Right kidney (tissue), 9 donors: ENCODE measurements at places on chromosomes 3 and 15.

- no peak for DNase-seq
These were observed 371.2 kb upstream of the WNT5A start for GRCh38 chr3:55858302-55858701.

DNA sequence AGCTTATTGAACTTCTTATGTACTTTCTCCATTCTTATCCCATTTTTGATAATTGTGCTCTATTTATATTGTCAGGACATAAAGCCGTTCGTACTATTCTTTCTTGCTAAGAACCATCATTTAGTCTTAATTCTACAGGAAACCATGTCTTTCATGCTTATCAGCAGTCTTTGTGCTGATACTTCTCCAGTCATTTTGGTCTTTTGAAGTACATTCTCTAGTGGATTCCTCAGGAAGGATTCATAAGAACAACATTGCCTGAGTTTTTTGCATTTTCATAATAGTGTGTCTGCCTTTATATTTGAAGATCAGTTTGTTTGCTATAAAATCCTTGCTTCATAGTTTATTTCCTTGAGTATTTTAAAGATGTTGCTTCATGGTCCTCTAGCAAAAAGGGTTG lies 126.6 kb upstream of the NEO1 start:
- DNase-seq = no peak

- no peak for DNase-seq
These were observed 122.6 kb upstream of the ATP2B2 start for GRCh38 chr3:10627884-10628572.

DNA sequence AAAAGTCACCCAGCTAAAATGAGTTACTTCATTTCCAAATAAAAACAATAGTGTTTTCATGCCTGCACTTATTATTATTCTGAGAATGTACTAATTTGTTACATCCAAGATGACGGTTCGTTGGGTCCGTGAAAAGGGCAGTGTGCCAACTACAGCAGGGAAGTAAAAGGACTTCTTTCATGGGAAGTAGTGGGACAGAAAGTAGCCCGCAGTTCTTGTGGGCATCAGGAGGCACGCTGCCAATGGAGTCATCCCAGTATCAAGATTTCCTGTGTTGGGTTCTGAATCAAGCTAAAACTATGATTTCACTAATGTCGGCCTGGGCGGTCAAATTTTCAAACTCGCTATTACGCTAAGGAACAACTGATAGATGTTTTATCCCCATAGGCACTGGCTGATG lies 254.5 kb upstream of the SOX2 start:
- no peak for DNase-seq

DNA sequence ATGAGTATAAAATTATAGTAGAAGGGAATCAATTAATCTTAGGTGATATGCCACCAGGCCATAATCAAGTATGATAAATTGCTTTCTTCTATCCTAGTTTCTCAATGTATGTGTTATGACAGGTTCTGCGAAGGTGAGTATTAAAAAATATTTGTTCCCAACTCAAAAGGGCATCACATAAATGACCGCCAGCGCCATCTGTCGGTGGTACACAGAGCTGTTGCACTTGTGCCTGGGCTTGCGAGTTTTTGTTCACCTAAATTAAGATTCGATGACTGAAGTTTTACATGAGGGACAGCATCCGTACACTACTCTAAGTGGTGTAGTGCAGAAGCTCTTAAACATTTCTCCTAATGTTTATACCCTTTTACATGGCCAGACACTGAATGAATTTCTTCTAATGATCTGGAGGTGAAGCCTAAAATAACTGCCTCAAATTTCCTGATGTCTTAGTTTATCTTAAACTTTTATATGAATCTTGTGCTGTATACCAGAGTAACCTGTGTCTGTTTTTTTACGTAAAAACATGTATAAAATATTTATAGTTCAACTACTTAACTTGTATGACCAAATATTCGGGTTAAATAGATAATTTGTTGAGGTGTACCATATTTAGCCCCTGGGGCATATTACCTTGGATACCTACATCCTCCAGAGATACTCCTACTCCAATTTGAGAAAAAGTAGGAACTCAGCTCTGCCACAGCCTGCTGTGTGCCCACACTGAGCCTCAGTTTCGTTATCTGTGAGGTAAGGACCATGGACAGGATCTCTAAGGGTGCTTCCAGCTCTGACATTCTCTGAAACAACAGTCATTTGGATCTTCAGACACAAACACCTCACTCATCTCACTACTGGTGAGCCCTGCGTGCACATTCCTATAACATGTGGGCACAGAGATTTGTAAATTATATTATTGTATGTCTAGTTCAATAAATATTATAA lies 365.6 kb downstream of the MAGI1 start:
- DNase-seq = peak; percentile 7

- DNase-seq = no peak
These were observed 841 bp downstream of the POGLUT1 start for GRCh38 chr3:119469418-119470189.

DNA sequence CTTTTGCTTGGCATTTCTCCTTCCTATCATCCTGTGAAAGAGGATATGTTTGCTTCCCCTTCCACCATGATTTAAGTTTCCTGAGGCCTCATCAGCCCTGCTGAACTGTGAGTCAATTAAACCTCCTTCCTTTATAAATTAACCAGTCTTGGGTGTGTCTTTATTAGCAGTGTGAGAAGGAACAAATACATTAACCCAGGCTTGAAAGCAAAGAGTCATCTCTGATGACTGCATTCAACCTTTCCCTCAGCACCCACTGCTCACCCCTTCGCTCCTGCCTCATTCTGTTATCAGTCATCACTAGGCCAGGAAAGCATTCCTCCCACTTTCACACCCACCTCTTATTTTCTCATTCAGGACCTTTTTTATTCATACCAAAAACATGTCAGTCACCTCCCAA lies 59.6 kb upstream of the CASR start:
- DNase-seq = no peak

DNA sequence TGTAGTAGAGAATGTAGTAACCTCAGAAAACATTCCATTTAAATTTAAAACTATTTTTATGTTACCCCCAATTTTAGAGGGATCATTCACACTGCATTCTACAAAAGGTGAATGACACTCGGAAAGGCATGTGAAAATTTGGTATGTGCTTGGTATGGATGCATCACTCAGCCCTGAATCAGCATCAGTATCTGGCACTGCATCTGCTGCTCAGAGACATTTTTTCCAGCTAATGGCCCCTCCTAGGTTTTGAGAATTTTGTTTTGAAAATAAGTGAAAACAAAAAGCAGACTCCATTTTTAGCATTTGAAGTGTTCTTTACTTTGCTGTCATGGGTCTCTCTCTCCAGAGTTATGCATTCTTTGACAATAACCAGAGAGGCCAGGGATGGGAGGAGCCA lies 15.6 kb upstream of the WWTR1 start:
- DNase-seq = no peak

- DNase-seq = no peak
These were observed 12.4 kb downstream of the ISG20 start for GRCh38 chr15:88651136-88651732.

GRCh38 chr15:25862071-25862471 lies 1.1 kb downstream of the ATP10A start:
- peak; percentile 44 for DNase-seq

GRCh38 chr3:116034086-116034485 lies 410.8 kb downstream of the GAP43 start:
- no peak for DNase-seq

DNA sequence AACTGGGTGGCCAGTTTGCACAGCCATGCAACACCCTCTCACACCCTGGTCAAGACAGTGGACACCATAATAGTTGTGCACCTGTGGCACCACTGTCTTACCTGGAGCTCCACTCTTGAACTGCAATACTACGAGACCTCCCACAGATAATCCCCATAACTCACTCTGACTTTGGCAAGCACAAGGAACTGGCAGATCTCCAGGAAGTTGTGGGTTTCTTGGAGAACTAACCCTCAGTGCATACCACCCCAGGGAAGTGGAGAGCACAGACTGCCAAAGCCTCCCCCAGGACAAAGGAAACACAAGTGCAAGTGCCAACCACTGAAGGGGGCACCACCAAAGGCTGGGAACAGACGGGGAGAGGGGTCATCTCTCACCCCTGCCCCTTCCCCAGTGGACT lies 318.6 kb downstream of the SUCLG2 start:
- DNase-seq = no peak

- no peak for DNase-seq
These were observed 39.0 kb downstream of the CD200R1L start for GRCh38 chr3:112807685-112808084.

GRCh38 chr3:38555926-38556325 lies 59.8 kb downstream of the EXOG start:
- no peak for DNase-seq

DNA sequence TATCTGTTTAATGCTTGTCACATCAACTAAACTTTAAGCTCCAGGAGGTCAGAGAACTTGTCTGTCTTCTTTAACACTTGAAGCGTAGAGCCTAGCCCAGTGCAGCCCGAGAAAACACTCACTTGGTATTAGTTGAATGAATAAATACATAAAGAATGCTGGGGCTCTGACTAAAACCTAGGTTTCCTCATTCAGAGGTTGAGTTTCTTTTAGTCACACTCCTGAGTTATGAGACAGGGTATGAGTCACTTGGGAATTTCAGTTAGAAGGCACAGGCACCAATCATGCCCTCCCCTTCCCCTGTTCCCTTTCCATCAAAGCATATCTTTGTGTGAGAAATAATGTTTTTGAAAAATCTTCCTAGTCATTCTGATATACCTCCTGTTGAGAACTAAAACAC lies 589.8 kb upstream of the DPPA4 start:
- no peak for DNase-seq

- no peak for DNase-seq
These were observed 16.3 kb upstream of the TRPM7 start for GRCh38 chr15:50702762-50703334.

DNA sequence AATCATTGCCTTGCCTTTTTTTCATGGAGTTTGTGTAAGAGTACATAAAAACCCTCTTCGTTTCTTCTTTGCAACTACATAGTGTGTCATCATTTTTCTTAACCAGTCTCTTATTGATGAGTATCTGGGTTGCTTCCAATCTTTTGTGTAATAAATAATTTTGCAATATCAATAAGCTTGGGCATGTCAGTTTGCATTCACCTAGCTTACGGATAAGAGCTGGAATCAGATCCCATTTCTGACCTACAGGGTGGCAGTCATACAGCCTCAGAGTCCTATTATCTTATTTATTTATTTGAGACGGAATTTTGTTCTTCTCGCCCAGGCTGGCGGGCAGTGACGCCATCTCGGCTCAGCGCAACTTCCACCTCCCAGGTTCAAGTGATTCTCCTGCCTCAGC lies 18.3 kb downstream of the ANP32A start:
- DNase-seq = no peak

GRCh38 chr3:22886439-22887068 lies 316.6 kb upstream of the UBE2E2 start:
- no peak for DNase-seq

DNA sequence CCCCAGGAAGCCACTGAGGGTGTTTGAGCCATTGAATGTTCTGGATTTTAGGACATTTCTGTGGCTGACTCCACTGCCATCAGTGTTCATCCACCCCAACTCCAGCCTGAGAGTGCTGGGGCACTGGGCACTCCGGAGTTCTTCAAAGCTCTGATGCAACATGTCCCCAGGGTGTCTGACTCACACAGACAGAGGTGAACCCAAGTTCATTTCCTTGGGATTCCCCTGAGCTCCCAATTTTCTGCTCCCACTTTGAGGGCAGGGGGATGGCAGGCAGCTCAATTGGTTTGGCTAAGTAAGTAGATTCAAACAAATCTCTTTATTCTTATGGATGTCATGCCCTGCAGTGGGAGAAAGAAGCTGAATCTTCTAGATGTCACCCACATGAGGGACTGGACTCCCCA lies 2.2 kb downstream of the STRA6 start:
- DNase-seq = no peak

- no peak for DNase-seq
These were observed 1.1 kb upstream of the TRPM1 start for GRCh38 chr15:31102374-31103342.

DNA sequence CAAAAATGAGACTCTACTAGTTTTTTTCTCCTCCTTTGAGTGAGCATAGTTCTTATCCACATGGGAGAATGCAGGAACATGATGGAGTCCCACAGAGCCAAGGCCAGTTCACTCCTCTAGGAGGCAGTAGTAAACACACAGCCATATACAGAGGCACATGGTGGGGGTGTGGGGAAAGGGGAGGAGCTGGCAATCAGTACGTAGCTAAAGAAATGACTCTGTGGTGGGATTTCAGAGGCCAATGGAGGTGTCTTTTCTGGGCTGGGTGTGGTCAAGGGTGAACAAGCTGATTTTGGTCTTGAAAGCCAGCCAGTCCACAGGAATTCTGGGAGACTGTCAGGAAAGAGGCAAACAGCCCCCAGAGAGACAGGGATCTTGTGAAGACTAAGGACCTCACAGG lies 6.6 kb upstream of the RAB11A start:
- no peak for DNase-seq

- DNase-seq = no peak
These were observed 42.3 kb downstream of the ZDHHC19 start for GRCh38 chr3:196168808-196169391.

DNA sequence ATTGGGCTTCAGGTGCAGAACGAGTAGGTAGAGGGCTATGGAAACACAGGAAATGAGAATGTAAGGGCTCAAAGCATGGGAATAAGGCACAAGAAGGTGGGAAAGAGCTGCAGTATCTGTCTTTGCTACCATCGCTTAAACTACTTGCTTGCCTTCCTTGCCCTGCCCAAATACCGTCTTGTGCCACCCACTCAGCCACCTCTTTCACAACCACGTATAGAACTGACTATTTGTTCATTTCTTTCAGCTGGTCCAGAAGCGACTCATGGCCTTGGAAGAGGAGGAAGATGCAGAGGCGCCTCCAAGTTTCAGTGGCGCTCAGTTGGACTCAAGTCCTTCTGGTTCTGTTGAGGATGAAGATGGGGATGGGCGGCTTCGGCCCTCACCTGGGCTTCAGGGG lies 11.8 kb downstream of the LPCAT4 start:
- no peak for DNase-seq

DNA sequence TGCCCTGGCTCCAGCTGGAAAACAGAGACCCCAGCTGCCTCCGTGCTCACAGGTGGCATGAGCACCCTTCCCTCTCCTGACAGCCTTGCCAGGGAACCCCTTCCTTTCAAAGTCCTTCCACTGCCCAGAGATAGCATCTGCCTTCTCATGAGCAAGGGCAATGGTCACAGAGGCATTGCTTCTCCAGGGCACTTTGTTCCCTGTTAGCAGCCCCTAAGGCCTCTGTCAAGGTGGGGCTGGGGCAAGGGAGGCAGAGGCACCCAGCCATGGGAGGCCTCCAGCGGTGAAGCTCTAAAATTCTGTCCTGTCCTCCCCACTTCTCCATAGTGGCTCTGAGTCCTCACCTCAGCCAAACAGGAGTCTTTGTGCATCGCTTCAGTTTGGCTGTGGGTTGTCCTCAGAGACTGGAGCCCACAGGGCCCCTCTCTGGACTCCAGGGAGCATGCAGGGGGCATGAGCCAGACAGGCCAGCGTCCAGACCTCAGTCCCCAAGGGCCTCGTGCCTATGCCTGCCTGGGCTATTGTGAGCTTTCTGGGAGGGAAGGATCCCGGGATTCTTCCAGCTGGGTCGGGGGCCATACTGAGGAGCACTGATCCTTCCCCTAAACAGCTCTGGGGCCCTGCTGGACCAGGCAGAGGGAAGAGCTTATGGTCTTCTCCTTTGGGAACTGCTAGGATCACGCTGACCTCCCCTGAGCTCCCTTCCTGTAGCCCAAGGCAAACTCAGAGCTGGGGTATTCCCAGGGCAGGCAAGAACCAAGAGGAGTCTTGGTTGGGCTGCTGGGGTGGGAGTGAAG lies 106.6 kb downstream of the DNAJB8 start:
- DNase-seq = no peak
